ENCODE measurements at places on chromosomes 11 and 22. TPM values are rescaled to one million over a fixed set of nuclear protein-coding genes. Genes with fewer than 3 reads are reported as not detected.

SLC37A2 gene
- 1.4 TPM for total RNA-seq

OR51F2 gene
- total RNA-seq, result not detected

ACER3 gene
- 20.4 TPM for total RNA-seq

KRTAP5-4 gene
- total RNA-seq, result not detected

VEGFB gene
- 36.6 TPM for total RNA-seq

IL17REL gene
- not detected for total RNA-seq
